ENCODE measurements at places on chromosomes 5 and 9.

DNA sequence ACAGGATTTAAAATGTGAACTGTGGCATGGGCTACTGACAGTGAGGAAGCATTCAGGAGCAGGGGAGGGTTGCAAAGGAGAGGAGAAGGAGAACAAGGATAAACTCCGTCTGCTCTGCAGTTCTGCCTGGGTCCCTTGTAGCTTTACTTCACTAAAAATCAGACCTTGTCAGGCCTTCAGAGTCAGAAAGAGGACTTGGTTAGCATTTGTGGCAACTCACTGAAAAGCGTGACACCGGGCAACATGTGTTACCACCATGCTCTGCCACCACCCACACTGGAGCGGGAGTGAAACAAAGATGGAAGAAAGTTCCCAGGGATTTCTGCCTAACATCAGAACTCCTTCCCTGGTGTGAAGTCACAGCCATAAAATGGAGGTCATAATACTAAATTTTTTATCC lies 19.3 kb downstream of the FYB1 start:
- no peak for DNase-seq

DNA sequence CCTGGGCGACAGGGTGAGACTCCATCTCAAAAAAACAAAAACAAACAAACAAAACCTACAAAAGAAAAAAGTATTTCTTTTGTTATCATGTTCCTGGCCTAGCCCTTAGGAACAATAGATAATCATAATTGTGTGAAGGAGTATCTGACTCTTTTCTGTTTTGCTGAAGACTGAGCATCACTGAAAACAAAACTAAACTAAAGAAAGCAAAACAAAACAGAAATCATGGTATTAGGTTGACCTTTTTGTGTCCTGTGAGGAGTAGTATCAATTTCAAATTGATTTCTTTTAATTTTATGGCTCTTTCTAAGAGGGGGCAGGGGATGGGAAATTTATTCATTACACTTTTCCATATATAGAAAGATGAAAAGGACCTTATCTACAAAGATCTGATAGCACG lies 246.0 kb downstream of the YTHDC2 start:
- DNase-seq = no peak

DNA sequence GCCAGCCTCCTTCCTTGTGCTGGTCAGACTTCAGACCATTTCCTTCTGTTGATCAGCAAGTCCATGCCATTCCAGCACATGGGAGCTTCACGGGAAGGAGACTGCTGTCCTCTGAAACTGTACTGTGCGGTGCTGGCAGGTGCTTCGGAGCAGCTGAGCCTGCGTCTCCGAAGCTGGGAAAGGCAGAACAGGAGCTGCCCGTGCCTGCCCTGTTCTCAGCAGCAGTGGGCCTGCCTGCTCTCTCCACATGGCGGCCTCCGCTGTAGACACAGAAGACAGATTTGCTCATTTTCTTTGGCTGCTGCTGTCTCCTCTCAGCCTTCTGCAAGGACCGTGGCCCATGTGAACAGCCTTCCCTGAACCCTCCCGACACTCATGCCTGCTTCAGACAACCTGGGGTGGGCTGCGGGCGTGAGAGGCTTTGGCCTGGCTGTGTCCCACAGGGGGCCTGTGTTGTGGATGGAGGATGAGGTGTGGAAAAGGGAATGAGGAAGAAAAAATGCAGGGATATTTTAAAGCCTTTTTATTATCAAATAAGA lies 43.1 kb downstream of the HABP4 start:
- no peak for DNase-seq

DNA sequence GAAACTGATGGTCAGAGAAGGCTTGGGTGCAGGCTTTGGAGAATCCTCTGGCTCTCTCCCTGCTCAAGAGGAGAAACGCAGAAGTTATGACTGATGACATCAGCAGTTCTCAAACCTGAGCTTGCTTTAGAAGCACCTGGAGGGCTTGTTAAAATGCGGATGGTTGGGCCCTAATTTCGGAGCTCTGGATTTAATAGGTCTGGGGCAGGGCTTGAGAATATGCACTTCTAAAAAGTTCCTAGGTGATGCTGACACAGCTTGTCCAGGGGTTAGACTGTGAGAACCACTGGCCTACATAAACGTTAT lies 26.4 kb downstream of the TBC1D2 start:
- no peak for DNase-seq

GRCh38 chr5:97998941-97999340 lies 774.5 kb upstream of the RGMB start:
- DNase-seq = no peak

DNA sequence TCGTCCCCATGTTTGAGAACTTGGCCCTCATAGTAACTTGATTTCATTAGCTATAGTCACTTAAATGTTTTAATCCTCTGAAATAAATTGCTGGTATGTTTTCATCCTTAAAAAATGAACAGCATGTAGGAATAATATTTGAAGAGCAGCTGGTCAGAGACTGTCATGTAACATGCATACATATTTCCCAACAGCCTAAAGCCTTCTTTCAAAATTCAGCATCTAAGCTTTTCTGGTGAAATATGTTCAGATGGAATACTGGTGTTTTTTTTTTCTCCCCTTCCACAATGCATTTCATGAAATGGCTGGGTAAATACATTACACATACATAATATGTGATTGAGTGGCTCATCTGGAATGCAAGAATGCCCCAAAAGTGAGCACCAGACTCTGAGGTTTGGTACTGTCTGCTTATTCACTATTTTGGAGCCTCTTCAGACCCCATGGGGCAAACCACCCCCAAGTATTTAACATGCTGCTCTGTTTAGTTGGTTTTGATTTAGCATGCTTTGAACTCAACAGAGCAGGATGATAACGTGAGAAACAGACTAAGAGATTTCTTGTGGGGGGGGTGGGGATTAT lies 94.0 kb downstream of the SMARCA2 start:
- DNase-seq = no peak

GRCh38 chr9:110886832-110887231 lies 151.4 kb downstream of the LPAR1 start:
- no peak for DNase-seq

DNA sequence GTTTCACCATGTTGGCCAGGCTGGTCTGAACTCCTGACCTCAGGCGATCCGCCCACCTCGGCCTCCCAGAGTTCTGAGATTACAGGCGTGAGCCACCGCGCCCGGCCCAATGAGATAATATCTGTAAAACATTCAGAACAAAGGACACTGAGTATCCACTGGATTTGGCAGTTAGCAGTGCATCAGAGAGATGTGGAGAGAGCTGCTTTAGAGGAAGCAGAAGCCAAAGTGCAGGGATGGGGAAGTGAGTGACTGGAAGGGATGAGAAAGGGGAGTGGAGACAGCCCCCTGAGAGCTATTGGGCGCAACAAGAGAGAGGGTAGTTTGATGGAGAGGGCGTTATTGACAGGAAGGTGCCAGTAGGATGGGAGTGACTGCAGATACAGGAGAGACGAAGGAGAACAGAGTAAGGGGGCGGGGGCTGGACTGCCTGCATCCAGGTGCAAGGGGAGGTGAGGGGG lies 157.5 kb upstream of the SHB start:
- DNase-seq = peak; percentile 20

GRCh38 chr5:104635227-104635626 lies 1072.6 kb upstream of the NUDT12 start:
- DNase-seq = no peak

DNA sequence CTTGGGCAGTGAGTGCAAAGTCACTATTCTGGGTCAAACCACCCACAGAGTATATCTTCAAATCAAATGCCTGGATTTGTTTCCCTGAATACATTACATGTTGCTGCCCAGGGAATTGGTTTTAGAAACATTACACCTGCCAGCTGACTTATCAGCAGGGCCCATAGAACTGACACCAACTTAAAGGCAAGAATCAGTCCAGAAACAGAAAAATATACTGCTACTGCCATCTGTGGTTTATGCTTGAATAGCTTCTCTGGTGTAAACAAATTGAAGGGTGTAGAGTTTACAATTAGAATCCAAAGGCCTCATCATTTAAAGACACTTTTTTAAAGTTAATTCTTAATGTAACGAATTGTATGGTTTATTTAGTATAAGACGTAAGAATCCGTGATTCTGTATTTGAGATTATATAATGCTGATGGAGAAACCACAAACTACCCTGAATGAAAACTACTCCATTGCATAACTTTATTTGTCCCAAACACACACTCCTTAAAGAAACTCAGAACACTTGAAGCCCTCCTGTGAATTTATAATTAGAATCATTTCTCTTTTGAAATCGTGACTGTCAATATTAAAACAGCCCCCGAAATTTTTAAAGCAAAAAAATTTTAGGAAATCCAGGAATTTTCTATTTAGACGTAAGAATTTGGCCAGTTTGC lies 6.2 kb downstream of the NR6A1 start:
- peak; percentile 17 for DNase-seq

GRCh38 chr5:74534397-74535129 lies 106.0 kb downstream of the ENC1 start:
- no peak for DNase-seq

DNA sequence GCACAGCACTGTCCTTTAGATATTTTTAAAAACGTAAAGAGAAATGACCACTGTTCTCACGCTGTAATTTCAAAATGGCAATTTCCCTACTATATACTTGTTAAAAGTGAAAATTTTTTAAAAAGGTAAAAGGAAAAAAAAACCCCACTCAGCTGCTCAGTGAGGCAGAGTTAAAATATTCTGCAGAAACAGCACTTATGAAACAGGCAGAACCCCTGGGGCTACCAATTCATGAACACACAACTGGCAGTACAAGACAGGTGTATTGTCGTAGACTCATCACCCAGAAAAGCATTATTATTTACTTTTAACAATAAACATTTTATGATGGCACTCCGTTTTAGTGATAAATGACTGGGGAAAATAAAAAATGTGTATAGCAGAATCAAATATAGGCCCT lies 1.5 kb upstream of the RASGRF2 start:
- DNase-seq = peak; percentile 87

DNA sequence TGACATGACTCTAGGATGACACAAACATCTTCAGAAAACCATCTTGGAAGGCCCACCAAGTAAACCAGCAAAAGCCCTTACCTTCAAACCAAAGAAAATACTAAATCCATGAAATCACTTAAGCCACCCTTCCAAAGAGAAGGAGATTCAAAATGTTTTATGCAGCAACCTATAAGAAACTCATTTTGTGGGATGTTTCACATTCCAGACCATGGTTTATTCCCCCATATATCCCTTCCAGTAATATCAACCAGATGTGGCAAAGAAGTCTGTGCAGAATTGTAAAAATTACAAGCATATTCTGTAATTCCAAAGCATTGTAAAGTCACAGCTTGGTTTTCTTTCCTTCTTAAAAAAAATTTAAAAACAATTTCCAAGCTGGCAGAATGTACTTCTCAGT lies 117.4 kb downstream of the SLIT3 start:
- no peak for DNase-seq

DNA sequence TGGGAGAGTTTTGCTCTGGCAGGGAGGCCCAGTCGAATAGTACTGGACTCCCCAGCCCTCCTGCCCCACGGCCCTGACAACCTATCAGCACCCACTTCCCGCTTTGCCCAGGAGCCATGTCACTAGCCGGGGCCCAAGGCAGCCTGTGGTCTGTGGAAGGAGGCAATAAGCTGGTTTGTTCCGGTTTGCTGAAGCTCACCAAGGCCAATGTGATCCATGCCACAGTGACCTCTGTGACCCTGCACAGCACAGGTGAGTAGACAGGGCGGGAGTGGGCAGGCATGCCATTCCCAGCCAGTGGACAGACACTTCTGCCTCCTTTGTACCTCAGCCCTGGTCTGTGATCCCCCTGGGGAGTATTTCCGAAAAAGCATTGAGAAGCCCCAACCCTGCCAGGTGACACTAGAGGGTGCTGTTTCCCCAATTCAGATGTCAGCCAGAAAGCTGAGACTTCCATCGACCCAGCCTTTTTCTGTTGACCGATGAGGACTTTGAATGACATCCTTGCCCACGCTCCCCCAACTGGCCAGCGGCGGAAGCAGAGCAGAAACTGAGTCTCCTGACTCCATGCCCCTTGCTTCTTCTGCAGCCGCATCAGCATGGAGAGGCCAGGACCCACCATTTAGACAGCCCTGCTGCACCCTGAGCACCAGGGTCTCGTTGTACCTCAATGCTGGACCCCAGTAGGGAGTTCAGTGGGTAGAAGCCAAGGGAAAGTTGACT lies 9.6 kb downstream of the PCYOX1L start:
- peak; percentile 53 for DNase-seq

DNA sequence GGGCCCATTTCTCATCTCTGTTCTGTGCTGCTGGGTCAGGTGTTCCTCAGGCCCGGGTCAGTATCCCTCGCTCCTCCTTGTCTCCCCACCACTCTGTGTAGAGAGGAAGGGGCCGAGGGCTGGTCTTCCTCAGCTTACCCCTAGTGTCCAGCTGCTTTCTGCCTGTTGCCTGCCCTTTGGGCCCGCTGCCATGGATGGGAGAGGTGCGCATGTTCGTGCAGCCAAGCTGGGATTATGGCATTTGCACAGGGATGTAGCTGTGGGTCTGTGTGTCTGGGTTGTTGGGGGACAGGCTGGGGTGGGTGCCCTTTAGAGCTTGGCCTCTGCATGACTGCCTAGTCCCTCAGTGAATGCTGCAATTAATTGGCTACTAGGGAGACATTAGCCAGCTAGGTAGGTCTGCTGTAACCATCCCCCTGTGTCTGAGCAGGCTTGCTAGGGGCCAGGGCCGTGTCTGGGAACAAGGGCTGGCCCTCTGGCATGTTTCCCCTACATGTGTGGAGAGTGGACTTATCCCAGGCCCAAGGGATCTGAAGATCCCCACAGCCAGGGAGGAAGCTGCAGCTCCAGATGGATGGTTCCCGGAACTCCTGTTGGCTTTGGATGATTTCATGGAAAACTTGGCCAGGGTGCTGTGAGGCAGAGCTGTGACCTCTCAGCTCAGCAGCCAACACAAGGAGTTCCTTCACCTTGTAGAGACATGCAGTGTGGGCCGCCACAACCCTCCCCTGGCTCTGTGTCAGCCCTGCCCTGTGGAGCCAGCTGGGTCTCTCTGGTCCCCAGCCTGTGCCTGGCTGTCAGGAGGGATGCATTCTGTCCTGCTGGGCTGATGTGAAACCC lies 161.9 kb downstream of the MACROH2A1 start:
- DNase-seq = no peak

DNA sequence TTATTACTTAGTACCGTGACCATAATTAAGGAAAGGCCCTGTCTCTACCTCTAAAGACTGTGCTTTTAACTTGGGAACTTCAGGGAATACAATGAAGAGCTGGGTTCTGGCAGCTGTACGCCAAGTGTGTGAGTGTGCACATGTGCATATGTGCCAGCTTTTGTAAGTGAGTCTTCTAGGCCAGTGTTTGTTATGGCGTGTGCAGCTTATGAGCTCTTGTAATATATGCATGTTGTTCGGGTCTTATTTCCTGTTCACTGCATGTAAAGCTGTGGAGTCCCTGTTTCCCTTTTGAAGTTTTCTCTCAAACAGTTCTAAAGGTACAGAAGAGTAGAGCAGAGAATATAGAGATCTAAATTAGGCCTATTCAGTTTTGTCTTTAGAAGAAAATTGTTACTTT lies 30.5 kb downstream of the TGFBR1 start:
- DNase-seq = no peak

DNA sequence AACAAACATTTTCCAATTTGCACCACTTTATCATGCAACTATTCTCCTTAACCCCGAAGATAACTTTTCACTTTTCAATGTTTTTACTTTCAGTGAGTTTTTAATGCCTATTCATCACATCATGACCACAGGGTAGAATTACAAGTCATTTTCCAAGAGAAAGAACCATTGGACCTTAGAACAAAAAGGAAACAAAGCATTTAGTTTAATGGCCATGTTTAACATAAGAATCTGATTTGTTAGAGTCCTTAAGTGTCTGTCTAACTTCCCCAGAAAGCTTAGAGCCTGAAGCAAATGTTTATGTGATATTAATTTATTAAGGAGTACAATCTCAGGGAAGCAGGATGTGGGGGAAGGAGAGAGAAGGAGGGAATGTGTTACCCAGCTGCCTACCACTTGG lies 325.8 kb upstream of the RIOK2 start:
- DNase-seq = no peak

All from NCI-H526 treated with DMSO at 0.1 percent for 48 hours (cell line).